ENCODE measurements at places on chromosomes 2 and 18.
A peak's percentile ranks its signal among the peaks of the same experiment; 100 is the strongest.

DNA sequence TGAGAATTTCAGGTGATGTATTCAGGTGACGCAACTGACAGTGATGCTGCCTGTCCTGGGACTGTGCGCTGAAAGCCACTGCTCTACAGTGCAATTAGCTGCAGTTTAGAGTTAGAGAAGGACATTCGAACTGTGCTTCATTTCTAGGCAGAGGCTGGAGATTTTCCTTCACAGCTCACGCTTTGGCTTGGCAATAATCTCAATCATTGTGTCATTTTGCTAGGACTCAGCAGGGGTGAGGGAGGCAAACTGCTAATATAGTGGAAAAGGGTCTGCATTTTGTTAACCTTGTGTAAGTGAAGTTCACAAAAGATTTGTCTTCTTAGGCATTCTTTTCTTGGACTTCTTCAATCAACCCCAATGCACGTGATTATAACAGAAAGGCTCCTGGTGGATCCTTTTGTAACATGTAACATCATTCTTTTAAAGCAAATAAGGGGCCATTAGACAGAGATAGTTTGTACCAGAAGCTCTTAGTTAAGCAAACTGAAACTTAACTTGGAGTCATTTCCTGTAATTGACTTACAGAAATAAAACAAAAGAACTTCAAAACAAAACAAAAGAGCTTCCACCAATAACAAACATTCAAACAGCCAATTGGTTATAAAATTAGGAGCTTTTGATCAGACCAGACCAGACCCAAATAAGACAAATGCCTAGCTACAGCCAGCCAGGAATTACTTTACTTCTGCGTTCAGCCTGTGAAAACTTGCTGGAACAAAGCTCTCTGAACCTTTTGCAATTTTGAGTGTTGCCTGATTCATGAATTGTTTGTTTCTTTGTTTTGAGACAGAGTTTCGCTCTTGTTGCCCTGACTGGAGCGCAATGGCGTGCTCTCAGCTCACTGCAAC is 1376.3 kb upstream of the CELF4 start:
- H3K27me3 ChIP-seq = peaks cover 46% of the 10 kb centered on the region
- H3K4me3 ChIP-seq = peak overlapping the region; percentile 52

- no peak overlapping the region for H3K27ac ChIP-seq
- DNase-seq = no peak
- H3K4me1 ChIP-seq = no peaks in the 10 kb centered on the region
- no peaks in the 10 kb centered on the region for H3K27me3 ChIP-seq
Observed at GRCh38 chr2:236341067-236341466, 76.9 kb upstream of the ASB18 start.

DNA sequence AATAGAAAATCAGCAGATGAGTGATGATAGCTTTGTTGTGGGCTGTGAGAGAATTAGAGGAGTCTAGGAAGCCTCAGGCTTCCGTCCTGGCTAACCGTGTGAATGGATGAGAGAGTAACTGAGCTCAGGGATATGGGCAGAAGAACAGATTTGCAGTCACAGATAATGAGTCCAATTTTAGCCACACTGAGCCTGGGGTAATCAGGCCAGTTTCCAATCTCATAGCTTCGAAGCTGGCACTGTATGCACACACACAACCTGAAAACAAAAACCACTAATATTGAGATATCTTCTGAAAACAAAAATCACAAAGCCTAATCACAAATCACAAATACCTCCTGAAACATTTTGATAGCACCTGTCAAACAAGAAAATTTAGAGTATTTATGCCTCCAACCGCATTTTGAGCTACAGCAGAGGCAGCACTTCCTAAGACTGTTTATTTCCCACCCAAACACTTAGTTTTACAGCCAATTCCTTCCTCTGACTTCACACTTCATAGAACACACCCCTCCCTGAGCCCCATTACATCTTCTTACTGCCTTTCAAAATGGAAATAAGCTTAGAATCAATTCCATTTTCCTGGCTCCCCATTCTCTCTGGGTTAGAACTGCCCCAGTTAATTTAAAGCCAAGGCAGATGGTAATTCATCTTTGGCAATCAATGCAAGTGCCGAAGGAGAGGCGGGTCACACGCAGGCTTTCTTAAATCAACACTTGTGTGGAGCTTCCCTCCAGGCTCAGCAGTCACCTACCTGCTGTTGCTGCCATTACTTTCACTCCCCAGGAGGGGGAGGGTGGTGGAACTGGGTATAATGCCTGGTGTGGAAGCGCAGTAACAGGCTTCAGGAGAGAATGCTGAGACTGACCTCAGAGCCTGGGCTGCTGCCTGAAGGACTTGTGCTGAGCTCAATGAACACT is 18.9 kb downstream of the TTR start:
- no peaks in the 10 kb centered on the region for H3K27me3 ChIP-seq
- no peaks in the 10 kb centered on the region for H3K36me3 ChIP-seq
- H3K4me1 ChIP-seq = no peaks in the 10 kb centered on the region
- no peak overlapping the region for H3K27ac ChIP-seq

DNA sequence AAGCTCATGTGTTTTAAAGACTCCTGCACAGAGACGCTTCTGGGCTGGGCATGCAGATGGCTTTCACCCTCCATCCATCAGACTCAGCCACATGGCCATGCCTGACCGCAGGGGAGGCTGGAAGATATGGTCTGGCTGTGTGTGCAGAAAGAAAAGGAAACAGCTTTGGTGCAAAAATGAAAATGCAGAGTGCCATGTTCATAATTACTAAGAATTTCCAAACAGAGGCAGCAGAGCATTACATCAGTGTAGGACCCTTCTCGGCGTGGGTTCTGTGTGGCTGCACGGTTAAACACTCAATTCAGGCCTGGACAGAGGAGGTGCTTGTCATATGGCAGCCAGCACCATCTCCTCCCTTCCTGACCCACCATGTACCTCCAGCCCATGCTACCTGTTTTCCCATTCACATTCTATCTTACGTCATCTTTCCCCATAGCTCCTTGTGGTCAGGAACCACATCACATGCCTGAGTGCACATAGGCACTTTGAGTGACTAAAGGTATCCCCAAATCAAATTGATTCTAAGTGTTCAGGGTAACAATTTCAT is 200.3 kb upstream of the ID2 start:
- H3K27ac ChIP-seq = peak overlapping the region; percentile 27
- 0 out of 2 replicates have a peak overlapping the region, but pooled peaks have one; percentile 6 for H3K4me3 ChIP-seq
- peaks cover 40% of the 10 kb centered on the region for H3K4me1 ChIP-seq
- H3K27me3 ChIP-seq = peaks cover 3% of the 10 kb centered on the region
- H3K36me3 ChIP-seq = no peaks in the 10 kb centered on the region
- peak; percentile 82 for DNase-seq

GRCh38 chr2:51619961-51620360 is 588.0 kb upstream of the NRXN1 start:
- H3K27me3 ChIP-seq = no peaks in the 10 kb centered on the region
- H3K4me1 ChIP-seq = no peaks in the 10 kb centered on the region
- H3K27ac ChIP-seq = no peak overlapping the region
- H3K36me3 ChIP-seq = no peaks in the 10 kb centered on the region

- no peak overlapping the region for H3K4me3 ChIP-seq
- no peaks in the 10 kb centered on the region for H3K27me3 ChIP-seq
- H3K36me3 ChIP-seq = no peaks in the 10 kb centered on the region
- H3K4me1 ChIP-seq = no peaks in the 10 kb centered on the region
- no peak for DNase-seq
Observed at GRCh38 chr2:227222292-227222691, 57.9 kb downstream of the COL4A3 start.

DNA sequence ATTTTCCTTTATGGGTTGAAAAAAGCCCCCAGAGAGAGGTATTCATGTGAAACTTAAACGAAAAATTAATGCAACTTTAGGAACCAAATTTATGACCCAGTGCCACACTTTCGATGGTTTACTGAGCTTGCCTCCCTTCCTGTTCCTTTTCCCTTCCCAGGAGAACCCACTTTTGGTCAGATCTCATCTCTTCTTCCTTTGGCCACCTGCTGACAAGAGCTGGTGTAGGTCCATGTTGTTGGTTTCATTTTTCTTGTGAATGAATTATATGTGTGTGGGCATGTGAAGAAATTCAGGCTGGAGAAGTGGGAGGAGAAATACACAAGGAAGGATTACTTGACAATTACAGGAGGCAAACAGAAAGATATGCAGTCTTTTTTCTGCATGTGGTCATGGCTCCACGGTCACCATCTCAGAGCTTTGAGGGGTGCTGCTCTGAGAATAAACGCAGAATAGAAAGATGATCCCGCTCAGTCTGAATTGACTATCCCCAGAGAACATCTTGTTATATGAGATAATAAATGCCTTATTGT is 111.3 kb upstream of the TCF4 start:
- no peaks in the 10 kb centered on the region for H3K36me3 ChIP-seq
- H3K4me3 ChIP-seq = no peak overlapping the region
- no peaks in the 10 kb centered on the region for H3K27me3 ChIP-seq
- no peak for DNase-seq
- no peak overlapping the region for H3K27ac ChIP-seq
- no peaks in the 10 kb centered on the region for H3K4me1 ChIP-seq

GRCh38 chr18:65567372-65567771 is 183.4 kb upstream of the CDH7 start:
- no peak overlapping the region for H3K27ac ChIP-seq
- H3K4me1 ChIP-seq = no peaks in the 10 kb centered on the region
- no peaks in the 10 kb centered on the region for H3K36me3 ChIP-seq
- no peak for DNase-seq
- H3K4me3 ChIP-seq = no peak overlapping the region

DNA sequence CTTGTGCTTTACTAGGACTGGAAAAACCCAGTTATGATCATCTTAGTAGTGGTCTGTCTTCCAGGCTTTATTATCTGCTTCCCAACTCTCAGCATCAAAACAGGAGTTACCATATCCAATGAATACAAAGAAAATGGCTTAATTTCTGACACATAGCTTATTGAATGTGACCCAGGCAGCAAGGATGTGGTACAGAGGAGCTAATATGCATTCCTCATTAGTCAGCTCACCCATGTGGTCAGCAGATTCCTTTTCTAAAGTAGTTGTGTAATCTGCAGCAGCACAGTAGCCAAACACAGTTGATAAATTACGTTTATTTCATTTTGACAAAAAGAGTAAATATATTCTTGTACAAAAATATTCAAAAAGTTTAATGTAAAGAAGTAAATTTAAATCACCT is 43.6 kb downstream of the TSPYL6 start:
- DNase-seq = no peak
- no peaks in the 10 kb centered on the region for H3K36me3 ChIP-seq
- H3K27ac ChIP-seq = no peak overlapping the region
- H3K4me1 ChIP-seq = no peaks in the 10 kb centered on the region

- no peaks in the 10 kb centered on the region for H3K4me1 ChIP-seq
- no peak overlapping the region for H3K4me3 ChIP-seq
- no peaks in the 10 kb centered on the region for H3K27me3 ChIP-seq
- no peak overlapping the region for H3K27ac ChIP-seq
- DNase-seq = no peak
Observed at GRCh38 chr2:119691189-119691588, 12.2 kb downstream of the TMEM177 start.

DNA sequence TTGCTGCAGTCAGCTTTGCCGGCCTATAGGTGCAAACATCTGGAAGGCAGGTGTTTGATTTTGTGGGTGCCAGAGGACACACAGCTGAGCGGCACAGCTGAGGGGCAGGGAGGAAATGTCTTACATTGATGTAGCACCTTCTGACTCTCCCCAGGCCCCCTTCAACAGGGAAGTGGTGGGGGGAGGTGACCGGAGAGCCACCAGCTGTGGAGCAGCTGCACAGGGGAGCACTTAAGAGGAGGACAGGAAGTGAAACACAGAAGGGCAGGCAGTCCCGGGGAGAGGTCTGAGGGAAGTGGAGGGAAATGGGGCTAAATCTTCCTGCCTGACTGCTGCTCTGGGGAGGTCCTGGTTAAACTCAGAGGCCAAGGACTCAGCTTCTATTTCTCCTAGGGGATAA is 409.1 kb downstream of the TNS1 start:
- no peak overlapping the region for H3K4me3 ChIP-seq
- peak; percentile 24 for DNase-seq
- no peaks in the 10 kb centered on the region for H3K36me3 ChIP-seq
- peaks cover 9% of the 10 kb centered on the region for H3K4me1 ChIP-seq
- H3K27me3 ChIP-seq = no peaks in the 10 kb centered on the region

- no peak overlapping the region for H3K27ac ChIP-seq
- H3K4me3 ChIP-seq = peak overlapping the region; percentile 17
- no peaks in the 10 kb centered on the region for H3K36me3 ChIP-seq
- DNase-seq = peak; percentile 26
Observed at GRCh38 chr2:170878505-170878904, 50.5 kb upstream of the GORASP2 start.

DNA sequence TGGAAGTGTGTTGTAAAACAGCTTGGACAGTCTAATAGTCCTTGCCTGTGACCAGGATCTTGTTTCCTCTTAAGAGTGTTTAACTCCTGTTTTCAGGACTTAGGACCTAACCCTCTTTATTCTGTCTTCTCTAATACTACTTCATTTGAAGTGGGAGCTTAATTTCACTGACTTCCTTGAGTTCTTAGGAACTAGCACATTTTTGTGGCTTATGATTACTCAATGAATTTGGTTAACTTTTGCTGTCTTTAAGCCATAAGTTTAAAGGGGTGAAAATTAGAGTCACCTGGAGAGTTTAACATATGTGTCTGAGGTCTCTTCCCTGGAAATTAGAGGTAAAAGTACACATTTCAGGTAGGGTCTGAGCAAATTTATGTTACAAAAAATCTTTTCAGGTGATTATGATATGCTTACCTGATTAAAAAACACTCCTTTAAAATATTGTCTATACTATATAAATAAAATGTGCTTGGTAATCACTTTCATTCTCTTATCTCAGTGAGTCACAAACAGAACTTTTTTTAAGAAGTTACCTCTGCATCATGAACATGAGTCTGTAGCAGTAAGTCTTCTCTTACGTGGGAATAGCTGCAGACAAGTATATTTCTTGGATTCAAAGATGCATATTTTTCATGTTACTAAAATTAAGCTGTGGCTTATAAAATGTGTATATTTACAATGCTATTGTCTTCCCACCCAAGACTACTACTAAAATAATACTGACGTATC is 52.7 kb downstream of the ATP9B start:
- H3K36me3 ChIP-seq = peaks cover 3% of the 10 kb centered on the region
- no peaks in the 10 kb centered on the region for H3K27me3 ChIP-seq
- H3K4me3 ChIP-seq = no peak overlapping the region

DNA sequence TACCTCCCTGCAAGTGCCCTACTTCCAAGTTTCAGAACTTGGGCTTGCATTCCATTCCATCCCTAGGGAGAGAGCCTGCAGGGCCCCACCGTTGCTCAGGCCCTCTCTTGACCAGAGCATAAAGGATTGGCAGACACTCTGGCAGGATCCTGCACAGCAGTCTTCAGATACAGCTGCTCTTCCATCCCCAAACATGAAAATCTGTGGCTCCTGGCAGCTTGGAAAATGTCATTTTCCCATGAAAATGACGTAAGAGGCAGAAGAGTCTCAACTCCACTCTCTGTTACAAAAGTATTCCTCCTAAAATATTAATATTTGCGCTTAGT is 162.6 kb downstream of the GFPT1 start:
- H3K27me3 ChIP-seq = no peaks in the 10 kb centered on the region
- H3K36me3 ChIP-seq = no peaks in the 10 kb centered on the region
- no peak overlapping the region for H3K27ac ChIP-seq
